ENCODE measurements at places on chromosomes 3 and 15.

- no peak for DNase-seq
These were observed 1109.5 kb downstream of the NSUN3 start for GRCh38 chr3:95172164-95172943.

DNA sequence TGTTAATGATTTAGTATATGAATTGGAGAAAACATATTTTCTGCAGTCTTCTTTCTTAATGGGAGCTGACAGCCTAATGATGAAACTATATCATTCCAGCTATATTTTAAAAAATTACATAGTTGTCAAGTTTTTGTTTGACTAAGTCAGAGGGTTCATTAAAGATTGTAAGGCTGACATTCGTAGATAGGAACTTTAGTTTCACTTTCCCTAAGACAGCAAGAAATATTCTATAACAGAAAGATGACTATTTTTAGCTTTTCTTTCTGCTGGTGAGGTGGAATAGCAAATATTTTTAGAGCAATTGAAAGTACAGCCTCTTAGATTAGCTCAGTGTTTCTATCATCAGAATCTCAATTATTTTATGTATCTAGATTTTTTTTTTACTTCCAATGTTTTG lies 60.2 kb downstream of the PIAS1 start:
- DNase-seq, result no peak

- DNase-seq, result no peak
These were observed 6.0 kb downstream of the CLCN2 start for GRCh38 chr3:184355261-184356040.

- DNase-seq, result no peak
These were observed at the start of gene SCN5A for GRCh38 chr3:38649500-38650247. SCN5A (minus strand) TSS chr3:38649687; CDS start chr3:38633307, 16,380 bp downstream.

DNA sequence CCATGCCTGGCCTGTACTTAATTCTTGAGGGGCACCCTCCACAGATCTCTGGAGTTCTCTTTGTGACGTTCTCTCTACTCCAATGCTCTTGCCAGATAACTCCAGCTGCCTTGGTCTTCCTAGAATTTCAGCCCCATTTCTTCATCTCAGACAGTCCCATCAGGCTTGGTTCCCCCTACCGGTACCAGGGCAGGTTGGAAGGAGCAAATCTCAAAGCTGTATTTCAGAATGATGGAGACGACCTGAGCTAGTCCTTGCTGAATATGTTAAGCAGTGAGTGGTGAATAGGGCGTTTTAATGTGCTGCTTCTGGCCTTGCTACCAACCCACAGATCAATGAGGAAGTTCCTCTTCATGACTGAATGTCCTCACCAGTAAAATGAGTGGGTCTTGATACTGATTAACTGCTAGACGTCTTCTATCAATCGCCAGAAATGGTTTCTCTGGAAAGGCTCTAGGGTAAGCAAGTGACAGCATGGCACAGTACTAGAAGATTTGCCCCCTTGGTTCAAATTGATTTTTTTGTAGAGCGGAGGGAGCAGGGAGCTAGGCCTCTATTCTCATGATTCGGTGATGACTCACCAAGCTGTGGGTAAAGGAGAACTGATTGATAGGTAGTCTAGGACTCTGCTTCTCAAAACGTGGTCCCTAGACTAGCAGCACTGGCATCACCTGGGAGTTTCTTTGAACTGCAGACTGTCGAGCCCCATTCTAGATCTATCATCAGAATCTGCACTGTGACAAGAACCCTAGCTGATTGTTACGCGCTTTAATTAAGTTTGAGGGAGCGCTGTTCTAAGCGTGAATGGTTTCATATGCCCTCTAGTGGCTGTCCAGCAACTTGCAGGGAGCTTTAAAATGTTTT lies 67.8 kb downstream of the UBP1 start:
- DNase-seq, result peak; percentile 58
